ENCODE measurements at places on chromosomes 13 and 19.

- no peak for DNase-seq
These were observed 647 bp upstream of the ELF1 start for GRCh38 chr13:41019578-41020347.

- no peak for DNase-seq
These were observed 9.8 kb downstream of the TMED1 start for GRCh38 chr19:10826231-10826630.

DNA sequence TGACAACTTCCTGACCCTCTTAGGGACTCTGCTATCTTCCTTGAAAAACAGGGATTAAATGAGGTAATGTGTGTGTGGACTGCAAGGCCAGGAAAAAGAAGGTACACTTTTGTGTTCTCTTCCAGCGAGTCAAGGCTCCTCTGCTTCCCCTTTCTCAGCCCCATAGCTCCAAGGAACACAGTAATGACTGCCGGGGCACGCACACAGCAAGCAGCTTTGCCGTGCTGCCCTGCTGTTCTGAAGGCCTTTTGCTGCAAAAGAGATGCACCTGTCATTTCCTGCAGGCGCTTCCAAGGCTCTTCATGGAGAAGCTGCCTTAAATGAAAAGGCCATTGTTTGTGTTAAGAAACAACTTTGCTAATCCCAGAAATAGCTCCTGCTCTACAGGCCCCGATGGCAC is 84.6 kb downstream of the CYSLTR2 start:
- no peak for DNase-seq

DNA sequence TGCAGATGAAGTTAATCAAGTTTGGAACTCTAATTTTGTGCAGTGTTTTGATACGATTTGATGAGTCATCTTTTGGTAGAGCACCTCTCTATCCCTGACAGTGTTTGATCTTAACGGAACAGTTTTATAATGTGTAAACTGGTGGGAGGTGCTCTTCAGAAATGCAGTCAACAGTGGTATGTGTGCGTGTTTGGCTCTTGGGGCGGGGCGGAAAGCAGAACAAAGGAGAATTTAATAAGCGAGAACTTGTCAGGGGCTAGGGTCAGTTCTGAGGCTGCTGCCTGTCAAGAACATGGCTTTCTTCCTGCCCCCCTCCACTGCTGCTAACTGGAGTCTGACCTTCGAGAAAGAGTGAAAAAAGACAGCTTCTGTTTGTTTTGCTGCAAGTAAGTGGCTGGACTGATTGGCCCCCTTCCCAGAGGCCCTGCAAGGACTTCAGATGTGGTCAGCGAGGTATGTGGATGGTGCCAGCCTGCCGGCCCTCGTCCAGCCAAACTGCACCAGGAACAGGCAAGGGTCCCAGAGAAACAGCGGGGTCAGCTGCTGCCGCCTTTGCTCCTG is 40.8 kb downstream of the BBC3 start:
- DNase-seq = no peak

- no peak for DNase-seq
These were observed 49.3 kb upstream of the SPACA7 start for GRCh38 chr13:112326821-112327370.

DNA sequence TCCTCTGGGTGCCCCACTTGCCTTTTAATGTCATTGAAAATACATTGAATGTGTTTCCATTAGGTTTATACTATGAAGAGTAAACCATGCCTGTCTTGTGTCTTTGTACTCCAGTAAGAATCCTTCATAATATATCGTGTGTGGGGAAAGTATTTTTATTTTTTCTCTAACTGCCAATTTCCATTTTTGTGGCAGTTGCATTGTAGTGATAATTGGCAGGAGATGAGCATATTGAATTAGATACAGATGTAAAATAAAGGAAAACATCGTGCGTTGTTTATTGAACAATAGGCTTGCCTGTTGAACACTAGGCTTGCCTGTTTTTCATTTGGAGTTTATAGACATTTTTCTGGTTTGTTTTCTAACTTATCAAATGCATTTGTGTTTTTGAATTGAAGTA is 218.8 kb downstream of the NBEA start:
- no peak for DNase-seq

GRCh38 chr19:30064348-30064699 is 122.3 kb downstream of the URI1 start:
- DNase-seq = no peak

GRCh38 chr19:52336117-52336790 is at the start of gene ZNF610:
Gene ZNF610, plus strand, starts transcription at chr19:52336243. Its CDS starts 12,930 bp downstream, at chr19:52349173.
- DNase-seq = no peak

- no peak for DNase-seq
These were observed 3.3 kb downstream of the SIX5 start for GRCh38 chr19:45765702-45766295.

DNA sequence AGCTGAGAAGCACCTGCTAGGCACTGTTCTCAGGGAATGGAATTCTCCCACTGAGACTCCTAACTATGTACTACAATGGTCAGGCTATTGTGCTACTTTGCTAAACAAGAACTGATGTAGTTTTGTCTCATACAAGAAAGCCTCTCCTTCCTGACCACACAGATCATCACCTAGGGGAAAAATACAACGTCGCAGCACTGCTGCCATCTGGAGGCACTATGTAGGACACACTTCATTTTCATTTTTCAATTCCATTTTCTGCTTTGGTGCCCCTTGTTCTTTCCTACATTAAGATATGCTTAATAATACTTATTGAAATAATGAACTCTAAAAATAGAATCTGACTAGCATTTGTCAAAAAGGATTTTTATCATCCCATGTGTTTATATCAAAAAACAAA is 21.1 kb downstream of the PROSER1 start:
- no peak for DNase-seq

DNA sequence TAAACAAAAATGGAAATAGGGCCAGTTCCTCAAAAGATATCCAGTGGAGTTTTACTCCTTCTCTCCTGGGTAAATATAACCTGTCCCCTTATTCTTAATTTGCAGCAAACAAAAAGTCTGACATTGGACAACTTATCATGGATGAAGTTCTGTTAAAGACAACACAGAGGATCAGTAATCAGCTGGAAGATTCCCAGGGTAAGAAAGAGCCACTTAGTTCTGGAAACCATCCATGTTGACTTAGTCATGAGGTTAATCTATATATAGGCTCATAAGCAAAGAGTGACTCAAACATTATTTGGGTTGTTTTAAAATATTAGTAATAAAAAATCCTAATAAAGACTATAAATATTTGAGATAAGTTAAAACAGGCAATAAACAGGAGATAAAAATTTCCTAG is 40.5 kb upstream of the EBPL start:
- peak; percentile 14 for DNase-seq

DNA sequence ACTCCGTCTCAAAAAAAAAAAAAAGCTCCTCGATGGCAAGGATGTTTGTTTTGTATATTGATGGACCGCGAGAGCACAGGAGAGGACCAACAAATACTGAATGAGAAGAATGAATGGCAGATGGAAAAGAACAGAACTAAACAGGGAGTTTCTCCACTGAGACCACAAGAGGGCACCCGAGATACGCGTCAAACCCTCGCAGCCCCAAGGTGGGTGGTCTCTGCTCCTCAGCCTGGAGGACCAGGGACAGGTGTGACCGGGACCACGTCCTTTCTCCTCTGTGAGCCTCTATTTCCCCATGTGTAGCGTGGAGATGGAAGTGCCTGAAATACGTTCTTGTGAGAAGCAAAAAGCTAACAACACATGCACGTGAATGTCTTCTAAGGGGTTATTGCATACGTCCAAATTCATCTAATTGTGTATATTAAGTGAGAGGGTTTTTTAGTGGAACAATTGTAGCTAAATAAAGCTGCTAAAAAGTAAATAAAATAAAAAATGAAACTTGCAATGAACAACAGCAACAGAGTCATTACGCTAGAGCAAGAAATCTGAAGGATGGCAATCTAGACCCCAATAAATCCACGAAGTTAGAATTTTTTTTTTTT is 8.3 kb upstream of the CDC42EP5 start:
- no peak for DNase-seq

DNA sequence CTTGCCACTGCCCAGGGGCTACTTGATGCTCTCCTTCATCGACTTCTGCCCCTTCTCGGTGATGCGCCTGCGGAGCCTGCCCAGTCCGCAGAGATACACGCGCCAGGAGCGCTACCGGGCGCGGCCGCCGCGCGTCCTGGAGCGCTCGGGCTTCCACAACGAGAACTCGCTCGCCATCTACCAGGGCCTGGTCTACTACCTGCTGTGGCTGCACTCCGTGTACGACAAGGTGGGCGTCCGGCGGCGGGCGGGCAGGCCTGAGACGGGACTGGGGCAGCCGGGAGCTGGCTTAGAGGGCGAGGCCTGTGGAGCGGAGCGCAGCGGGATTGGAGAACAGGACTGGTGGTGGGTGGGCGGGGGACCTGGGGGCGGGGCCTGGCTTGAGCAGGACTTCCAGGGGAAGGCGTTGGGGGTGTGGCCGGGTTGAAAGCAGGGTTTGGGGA is 12.7 kb upstream of the PSMD8 start:
- no peak for DNase-seq

- DNase-seq = no peak
These were observed 500.6 kb downstream of the KCTD12 start for GRCh38 chr13:76385586-76385985.

GRCh38 chr13:34862716-34863115 is 79.4 kb upstream of the NBEA start:
- DNase-seq = no peak

DNA sequence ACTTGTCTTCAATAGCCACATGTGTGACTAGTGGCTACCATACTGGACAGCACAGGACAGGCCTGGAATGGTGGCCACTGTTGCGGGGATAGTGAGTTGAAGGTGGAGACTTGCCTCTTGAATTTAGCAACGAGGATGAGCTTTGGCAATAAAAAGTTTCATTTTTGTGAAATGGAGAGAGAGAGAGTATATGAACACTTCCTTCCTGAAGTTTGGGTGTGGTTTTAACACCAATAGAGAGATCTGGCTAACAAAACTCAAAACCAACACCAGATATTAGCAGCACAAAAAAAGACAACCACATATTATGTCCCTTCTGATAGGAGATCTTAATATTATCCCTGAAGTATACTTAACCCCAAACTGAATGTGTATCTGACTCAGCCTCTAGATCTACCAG is 6.3 kb upstream of the LRFN3 start:
- DNase-seq = no peak

GRCh38 chr13:23567906-23568460 is 2.2 kb upstream of the TNFRSF19 start:
- no peak for DNase-seq

- no peak for DNase-seq
These were observed 2.0 kb downstream of the EVI5L start for GRCh38 chr19:7832009-7832408.

DNA sequence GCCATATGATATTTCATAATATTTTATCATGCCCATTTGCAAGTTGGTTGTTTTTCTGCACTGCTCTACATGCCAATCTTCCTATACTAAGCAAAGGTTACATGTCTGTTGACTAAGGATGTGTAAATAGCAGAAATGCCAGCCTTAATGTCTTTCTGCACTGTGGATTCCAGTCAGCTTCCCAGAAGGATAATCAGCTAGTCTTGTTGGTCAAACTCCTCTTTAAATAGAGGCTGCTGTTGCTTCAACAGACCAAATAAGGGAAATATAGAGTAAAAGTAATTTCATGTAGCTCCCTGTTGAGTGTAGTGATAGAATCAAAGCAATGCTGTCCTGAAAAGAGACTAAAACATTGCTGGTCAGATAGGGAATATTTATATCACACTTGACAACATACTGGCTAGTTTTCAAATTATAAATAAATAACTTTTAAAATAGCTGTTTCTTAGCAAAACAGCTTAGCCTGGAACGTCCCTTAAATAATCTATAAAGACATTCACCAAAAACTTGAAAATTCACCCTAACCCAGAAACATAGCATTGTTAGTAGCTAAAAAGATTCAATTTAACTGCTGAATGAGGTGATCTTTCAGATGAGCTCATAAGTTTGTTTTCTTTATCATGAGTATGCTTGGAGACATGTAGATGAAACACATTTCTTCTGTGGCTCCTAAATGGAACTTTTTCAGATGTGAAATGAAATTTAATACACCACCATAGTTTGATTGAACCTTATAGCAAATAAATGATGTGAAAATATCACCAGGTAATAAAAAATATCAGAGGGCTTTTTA is 56.6 kb downstream of the FRY start:
- no peak for DNase-seq

DNA sequence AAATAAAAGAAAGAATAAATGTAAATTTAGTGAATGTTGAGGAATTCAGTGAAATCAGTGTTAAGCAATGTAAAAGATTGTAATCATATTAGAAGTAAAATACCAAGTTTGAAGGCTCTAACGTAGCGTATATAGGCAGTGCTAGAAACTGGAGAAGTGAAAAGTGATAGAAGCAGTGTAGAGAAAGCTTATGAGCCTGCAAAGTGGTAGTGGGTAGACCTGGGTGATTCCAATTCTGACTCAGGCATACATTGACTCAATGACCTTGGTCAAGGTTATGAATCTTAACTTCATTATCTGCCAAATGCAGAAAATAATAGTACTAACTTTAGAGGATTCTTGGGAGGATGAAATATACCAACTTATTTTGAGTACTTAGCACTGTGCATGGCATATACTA is 4.1 kb downstream of the SLC10A2 start:
- DNase-seq = no peak

DNA sequence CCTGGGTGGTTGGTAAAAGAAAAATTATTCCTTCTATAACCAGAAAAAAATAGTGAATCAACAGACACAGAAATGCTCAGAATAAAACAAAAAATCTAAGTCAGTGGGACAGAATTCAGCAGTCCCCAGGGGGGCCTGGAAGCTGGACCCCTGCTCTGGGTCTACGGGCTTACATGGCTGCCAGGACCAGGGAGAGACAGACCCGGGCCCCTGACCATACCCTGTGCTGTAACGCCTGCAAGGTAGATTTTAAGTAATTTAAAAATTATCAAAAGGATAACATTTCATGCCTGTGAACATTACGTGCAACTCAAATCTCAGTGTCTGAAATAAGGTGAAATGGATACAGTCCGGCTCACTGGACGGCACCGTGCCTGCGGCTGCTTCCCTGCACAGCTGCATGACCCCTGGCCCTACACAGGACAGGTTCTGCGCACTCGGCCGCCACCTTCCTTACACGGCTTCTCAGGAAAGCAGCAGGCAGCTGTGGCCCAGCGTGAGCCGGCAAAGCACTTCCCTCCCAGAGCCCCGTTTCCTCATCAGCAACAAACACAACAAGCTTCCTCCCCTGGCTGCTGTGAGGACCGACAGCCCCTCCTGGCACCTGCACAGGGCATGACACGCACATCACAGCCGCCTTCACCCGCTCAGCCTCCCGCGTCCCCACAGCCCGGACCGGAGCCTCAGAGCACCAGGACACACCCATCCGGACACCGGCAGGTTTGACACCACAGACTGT is 22.2 kb downstream of the RASA3 start:
- no peak for DNase-seq

DNA sequence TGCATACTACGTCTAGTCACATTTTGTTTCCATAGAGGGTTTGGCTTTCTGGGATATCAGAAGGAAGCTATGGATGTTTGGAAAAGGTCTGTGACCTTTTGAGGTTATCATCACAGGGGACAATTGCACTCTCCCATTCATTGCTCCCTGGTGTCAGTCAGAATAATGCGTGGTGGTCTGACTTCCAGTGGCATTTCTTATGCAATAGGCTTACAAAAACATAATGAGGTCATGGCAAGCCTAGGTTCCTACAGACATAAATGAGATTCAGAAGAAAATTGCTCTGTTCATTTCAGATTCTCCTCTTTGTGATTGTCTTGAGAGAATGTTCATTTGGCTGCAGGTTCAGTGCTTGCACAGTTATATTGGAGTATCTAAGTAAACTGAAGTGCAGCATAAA is 54.6 kb downstream of the ARHGAP35 start:
- no peak for DNase-seq

- DNase-seq = no peak
These were observed 152.8 kb upstream of the IRS2 start for GRCh38 chr13:109939180-109939579.
